ENCODE measurements at places on chromosomes 2 and 18. TPM values are rescaled to one million over a fixed set of nuclear protein-coding genes. Genes with fewer than 3 reads are reported as not detected.

Gene MYO5B
- total RNA-seq, result 0.28 TPM

Gene SLC14A1
- total RNA-seq, result 32.1 TPM

Gene C1QL2
- not detected for total RNA-seq

Gene NT5DC4
- not detected for total RNA-seq
